ENCODE measurements at places on chromosomes 5 and 9. TPM values are rescaled to one million over a fixed set of nuclear protein-coding genes. Genes with fewer than 3 reads are reported as not detected.

GRCh38 chr9:117046666-117047327 is 359.7 kb downstream of the TRIM32 start:
- no peak overlapping the region for H3K27ac ChIP-seq
- no peak for DNase-seq
- no peaks in the 10 kb centered on the region for H3K4me1 ChIP-seq
- H3K36me3 ChIP-seq = no peaks in the 10 kb centered on the region

DNA sequence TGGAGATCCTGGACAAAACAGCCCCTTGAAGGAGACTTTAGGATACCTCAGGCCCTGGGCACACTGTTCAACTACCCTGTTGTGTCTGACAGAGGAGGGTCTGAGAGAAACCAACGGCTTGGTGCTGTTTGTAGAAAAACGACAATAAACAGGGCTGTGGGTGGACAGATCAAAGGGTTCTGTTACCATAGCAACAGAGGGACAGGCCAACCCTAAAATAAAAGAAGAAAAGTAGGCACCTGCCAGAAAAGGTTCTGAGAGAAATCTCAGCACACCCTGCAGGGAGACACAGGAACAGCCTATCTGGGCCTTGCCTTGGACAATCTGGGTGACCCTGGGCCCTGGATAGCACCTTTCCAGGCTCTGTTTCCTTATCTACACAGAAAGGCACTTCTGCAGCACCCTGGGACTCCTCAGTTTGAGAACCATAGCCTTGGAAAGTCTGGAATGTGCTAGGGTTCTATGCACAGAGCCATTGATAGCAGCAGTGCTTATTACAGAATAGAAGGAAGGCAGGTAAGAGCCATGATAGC is 104.8 kb upstream of the TBC1D2 start:
- peaks cover 1% of the 10 kb centered on the region for H3K27me3 ChIP-seq
- H3K27ac ChIP-seq = no peak overlapping the region
- peaks cover 3% of the 10 kb centered on the region for H3K36me3 ChIP-seq
- peaks cover 37% of the 10 kb centered on the region for H3K4me1 ChIP-seq

- peaks cover 5% of the 10 kb centered on the region for H3K36me3 ChIP-seq
- H3K27ac ChIP-seq = no peak overlapping the region
- H3K27me3 ChIP-seq = peaks cover 2% of the 10 kb centered on the region
Observed at GRCh38 chr5:148957591-148958202, 105.2 kb downstream of the SH3TC2 start.

GRCh38 chr9:112761912-112762655 is 11.5 kb downstream of the SNX30 start:
- peaks cover 1% of the 10 kb centered on the region for H3K27me3 ChIP-seq
- peak overlapping the region; percentile 26 for H3K27ac ChIP-seq
- peaks cover 13% of the 10 kb centered on the region for H3K36me3 ChIP-seq
- H3K4me3 ChIP-seq = no peak overlapping the region
- peaks cover 56% of the 10 kb centered on the region for H3K4me1 ChIP-seq
- peak; percentile 30 for DNase-seq

DNA sequence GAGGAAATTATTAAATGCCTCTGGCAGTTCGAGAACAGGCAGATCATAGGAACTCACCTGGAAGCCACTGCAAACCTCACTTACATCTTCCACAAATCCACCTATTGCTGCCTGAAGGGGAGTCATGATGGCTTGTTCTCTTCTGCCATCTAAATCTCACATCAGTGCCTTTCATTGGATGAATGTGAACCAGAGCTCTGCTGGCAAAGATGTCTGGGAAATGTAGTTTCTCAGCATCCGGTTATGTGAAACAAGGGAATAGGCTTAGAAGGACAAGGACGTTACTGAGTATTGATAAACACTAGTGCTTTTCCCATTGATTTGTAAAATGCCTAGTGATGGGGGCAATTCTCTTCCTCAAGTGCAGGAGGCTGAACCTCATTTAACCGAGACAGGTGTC is 483.3 kb downstream of the ARHGEF28 start:
- H3K4me3 ChIP-seq = no peak overlapping the region
- H3K36me3 ChIP-seq = no peaks in the 10 kb centered on the region
- H3K4me1 ChIP-seq = no peaks in the 10 kb centered on the region
- H3K27me3 ChIP-seq = peaks cover 13% of the 10 kb centered on the region

DNA sequence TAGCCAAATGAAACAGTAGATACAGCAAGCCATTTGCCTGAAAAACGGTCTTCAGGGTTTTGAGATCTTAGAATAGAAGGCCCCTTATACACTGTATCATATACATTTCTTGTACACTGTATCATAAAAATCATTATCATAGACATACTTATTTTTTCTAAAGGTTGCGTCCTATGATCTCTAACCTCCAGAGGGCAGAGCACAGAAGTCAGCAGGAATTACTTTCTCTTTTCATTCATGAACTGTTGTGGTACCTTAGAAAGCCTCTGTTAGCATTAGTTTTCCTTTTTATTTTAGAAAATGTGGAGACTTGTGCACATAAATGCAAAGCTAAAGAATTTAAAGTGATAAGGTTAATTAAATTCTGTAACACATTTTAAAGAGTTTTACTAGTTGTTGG is 115.4 kb downstream of the OXCT1 start:
- no peak overlapping the region for H3K4me3 ChIP-seq
- H3K36me3 ChIP-seq = no peaks in the 10 kb centered on the region
- no peak overlapping the region for H3K27ac ChIP-seq

DNA sequence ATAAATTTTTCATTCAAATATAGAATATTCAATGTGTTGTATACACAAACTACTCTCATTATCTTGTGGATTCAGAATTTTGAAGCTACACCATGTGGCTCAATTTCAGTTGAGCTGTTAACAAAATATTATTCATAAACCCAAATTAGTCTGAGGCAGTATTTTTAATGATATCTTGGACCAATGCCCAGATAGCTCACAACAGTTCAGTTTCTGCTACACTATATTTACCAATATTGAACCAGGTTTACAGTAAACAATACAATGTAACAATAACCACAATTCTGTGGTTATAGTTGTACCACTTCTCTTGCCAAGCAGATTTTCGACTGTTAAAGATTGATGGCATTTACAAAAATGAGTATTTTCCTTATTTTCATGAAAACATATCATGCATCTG is 99.9 kb downstream of the SSBP2 start:
- H3K36me3 ChIP-seq = no peaks in the 10 kb centered on the region
- H3K4me1 ChIP-seq = peaks cover 7% of the 10 kb centered on the region
- H3K27me3 ChIP-seq = no peaks in the 10 kb centered on the region
- no peak overlapping the region for H3K27ac ChIP-seq
- no peak overlapping the region for H3K4me3 ChIP-seq
- DNase-seq = no peak

GRCh38 chr5:30502277-30502676 is 691.2 kb upstream of the CDH6 start:
- H3K27me3 ChIP-seq = no peaks in the 10 kb centered on the region
- no peaks in the 10 kb centered on the region for H3K36me3 ChIP-seq
- H3K27ac ChIP-seq = no peak overlapping the region

DNA sequence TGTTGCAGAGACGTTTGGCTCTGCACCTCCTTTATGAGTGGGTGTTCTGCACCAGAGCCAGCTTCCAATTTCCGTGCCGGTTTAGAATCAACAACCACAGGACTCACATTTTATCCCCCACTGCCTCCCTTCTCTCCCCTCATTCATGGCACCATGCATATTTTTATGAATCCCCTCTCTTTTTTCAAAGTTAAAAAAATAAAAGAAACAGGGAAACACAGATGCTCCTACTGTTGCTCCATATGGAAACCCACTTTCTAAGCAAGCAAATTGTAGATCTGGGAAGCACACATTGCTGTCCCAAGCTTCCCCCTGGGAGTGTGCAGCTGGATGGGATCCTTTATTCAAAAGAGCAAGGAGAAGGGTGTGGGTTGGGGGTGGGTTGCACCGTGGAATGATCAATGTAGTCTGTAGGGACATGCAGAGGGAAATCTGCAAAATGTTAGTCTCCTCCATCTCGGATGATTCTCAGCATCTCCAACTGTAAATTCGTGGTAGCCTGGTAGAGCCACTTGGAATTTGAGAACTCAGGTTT is 410.0 kb upstream of the ADAMTSL1 start:
- no peak overlapping the region for H3K4me3 ChIP-seq
- H3K27ac ChIP-seq = no peak overlapping the region
- H3K36me3 ChIP-seq = no peaks in the 10 kb centered on the region
- no peaks in the 10 kb centered on the region for H3K27me3 ChIP-seq
- DNase-seq = no peak

GRCh38 chr9:89622933-89623861 is 18.4 kb downstream of the GADD45G start:
- DNase-seq = no peak
- no peak overlapping the region for H3K27ac ChIP-seq
- no peaks in the 10 kb centered on the region for H3K4me1 ChIP-seq
- no peaks in the 10 kb centered on the region for H3K36me3 ChIP-seq

DNA sequence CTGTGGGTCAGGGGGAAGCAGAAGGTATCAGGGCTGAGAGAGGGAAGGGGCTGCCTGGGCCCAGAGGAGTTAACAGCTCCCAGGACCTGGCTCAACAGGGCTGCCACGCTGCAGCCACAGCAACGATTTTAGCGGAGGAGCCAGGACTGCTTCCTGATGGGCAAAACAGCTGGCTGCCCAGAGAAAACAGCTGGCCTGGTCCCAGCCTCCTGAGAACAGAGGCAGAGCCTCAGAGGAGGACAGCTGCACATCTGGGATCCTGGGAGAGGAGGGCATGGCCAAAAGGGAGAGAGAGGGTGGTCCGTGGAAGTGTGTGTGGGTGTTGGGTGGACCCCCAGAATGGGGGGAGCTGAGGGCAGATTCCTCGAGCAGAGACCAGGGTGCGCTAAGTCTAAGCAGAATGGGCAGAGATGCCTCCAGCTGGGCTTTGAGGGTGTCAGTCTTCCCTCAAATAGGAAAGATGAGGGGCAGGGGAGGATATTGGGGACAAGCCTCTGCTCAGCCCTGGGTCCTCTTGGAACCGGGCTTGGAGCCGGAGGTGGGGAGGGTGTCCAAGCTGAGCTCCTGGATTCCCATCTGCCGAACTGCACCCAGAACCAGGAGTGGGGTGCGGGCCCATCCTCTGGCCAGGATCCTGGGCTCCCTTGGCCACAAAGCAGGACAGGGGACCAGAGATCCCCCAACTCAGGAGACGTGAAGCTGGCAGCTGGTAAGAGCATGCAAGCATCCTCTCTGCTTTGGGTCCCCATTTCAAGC is 9.1 kb upstream of the CERCAM start:
- no peak for DNase-seq
- peaks cover 7% of the 10 kb centered on the region for H3K4me1 ChIP-seq
- H3K36me3 ChIP-seq = no peaks in the 10 kb centered on the region
- H3K4me3 ChIP-seq = no peak overlapping the region

GRCh38 chr5:10534561-10535530 is 29.0 kb upstream of the ANKRD33B start:
- no peak overlapping the region for H3K4me3 ChIP-seq
- no peak overlapping the region for H3K27ac ChIP-seq
- no peak for DNase-seq

DNA sequence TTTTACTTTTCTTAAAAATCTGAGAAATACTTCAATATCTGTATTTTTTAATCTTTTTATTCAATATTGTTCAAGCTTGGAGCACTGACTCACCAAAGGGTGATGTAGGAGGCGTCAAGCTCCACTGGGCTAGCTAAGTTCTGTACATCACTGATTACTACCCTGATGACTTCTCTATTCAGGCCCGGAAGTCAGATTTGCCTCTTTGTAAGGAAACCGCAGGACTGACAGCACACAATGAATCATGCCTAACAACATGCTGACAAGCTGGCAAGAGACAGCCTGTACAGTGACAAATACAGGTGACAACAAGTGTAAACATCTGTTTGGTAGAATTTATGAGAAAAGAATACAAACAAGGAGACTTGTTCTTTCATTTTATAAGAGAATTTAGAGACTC is 627.9 kb upstream of the RORB start:
- no peaks in the 10 kb centered on the region for H3K4me1 ChIP-seq
- no peak overlapping the region for H3K27ac ChIP-seq
- no peak overlapping the region for H3K4me3 ChIP-seq
- H3K27me3 ChIP-seq = no peaks in the 10 kb centered on the region

DNA sequence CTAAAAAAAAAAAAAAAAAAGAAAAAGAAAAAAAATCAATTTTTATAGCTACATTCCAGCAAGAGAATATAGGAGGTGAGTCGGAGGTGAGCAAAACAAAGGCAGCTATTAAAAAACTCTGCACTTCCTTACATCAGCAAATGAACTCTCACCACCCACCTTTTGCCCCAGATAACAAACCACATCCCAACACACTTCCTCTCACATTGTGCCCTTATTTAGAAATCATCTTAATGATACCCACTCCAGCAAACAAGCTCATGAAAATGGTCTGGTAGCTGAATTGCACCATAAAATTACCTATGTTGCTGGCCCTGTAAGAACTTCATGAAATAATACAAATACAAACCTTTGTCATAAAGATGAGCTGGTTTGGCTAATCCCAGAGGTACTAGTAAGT is 82.9 kb downstream of the CEMIP2 start:
- H3K4me3 ChIP-seq = no peak overlapping the region
- DNase-seq = no peak
- peaks cover 38% of the 10 kb centered on the region for H3K36me3 ChIP-seq
- peak overlapping the region; percentile 73 for H3K27ac ChIP-seq
- peaks cover 3% of the 10 kb centered on the region for H3K27me3 ChIP-seq
- peaks cover 71% of the 10 kb centered on the region for H3K4me1 ChIP-seq

- no peaks in the 10 kb centered on the region for H3K27me3 ChIP-seq
- DNase-seq = no peak
- peaks cover 17% of the 10 kb centered on the region for H3K4me1 ChIP-seq
- no peak overlapping the region for H3K4me3 ChIP-seq
- no peaks in the 10 kb centered on the region for H3K36me3 ChIP-seq
Observed at GRCh38 chr9:109856785-109857184, 76.8 kb downstream of the PALM2AKAP2 start.

- peak overlapping the region; percentile 64 for H3K27ac ChIP-seq
- no peak for DNase-seq
- peaks cover 34% of the 10 kb centered on the region for H3K4me1 ChIP-seq
- H3K27me3 ChIP-seq = peaks cover 3% of the 10 kb centered on the region
- no peak overlapping the region for H3K4me3 ChIP-seq
- H3K36me3 ChIP-seq = peaks cover 15% of the 10 kb centered on the region
Observed at GRCh38 chr9:87880116-87880515, 2.6 kb upstream of the SPATA31E1 start.

BTNL3 gene
- total RNA-seq = not detected

TXNDC8 gene
- total RNA-seq = not detected

IL13 gene
- total RNA-seq = not detected

SPINK7 gene
- total RNA-seq = not detected

ZMAT2 gene
- total RNA-seq = 59.1 TPM

F12 gene
- 1.2 TPM for total RNA-seq

PRLR gene
- total RNA-seq = 1.4 TPM

SPATA31D4 gene
- not detected for total RNA-seq

Data from HFFc6 (cell line).